ENCODE measurements at places on chromosomes 11 and 22. TPM values are rescaled to one million over a fixed set of nuclear protein-coding genes. Genes with fewer than 3 reads are reported as not detected.

- peak; percentile 75 for DNase-seq
These were observed 486 bp downstream of the CLMP start for GRCh38 chr11:123194337-123195187.

GRCh38 chr11:120331301-120331996, 4.8 kb upstream of the ARHGEF12 start:
- DNase-seq = no peak

- no peak for DNase-seq
These were observed 2.8 kb downstream of the EHBP1L1 start for GRCh38 chr11:65578667-65579066.

GRCh38 chr11:112564228-112564955, 303.7 kb upstream of the PLET1 start:
- no peak for DNase-seq

- peak; percentile 58 for DNase-seq
These were observed 12.5 kb upstream of the CCDC117 start for GRCh38 chr22:28759861-28760560.

DNA sequence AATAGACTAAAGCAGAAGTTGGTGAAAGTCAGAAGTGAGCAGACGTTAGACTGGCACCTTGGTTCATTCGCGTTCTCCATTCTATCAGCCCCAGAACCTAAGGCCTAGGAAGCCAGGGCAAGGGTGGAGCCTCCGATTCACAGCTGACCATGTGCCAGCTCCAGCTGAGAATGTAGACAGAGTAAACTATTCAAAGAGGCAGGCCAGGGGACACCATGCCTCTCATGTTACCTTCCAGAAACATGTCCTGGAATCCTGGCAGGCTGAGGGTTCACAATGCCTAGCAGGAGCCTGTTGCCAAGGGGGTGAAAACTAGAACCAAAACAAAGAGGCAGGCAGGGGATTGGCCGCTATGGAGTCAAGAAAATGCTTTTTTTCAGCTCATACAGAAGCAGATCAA, 224.4 kb upstream of the POU2AF2 start:
- no peak for DNase-seq

- DNase-seq = no peak
These were observed 141.9 kb downstream of the TMEM135 start for GRCh38 chr11:87179621-87180020.

DNA sequence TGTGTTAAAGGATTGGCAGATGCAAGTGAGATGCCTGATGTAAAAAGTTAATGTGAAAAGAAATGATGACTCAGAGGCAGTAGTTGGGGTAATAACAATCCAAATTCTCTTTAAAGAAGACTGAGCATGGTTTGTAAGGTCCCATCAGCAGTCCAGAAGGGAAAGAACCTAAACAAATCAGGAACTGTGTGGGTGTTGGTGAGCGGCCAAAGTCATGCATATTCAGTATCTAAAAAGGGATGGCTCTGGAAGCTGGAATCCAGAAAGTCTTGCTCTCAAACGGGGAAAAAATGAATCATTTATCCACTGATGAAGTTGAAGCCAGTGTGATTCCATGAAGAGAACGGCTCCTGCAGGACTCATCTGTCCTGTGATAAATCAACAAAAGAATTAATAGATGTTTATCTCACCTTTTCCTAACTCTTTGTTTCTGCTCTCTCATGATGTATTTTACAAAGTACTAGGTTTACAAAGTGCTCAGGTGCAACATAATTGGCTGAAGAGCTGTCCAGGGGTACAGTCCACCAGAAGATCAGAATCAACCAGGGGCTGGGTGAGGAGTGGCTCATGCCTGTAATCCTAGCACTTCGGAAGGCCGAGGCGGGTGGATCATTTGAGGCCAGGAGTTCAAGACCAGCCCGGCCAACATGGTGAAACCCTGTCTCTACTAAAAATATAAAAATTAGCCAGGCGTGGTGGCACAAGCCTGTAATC, 20.5 kb upstream of the SORL1-AS1 start:
- DNase-seq = no peak

GRCh38 chr22:26271427-26271826, 102.2 kb downstream of the SEZ6L start:
- no peak for DNase-seq

- no peak for DNase-seq
These were observed 599.2 kb upstream of the LUZP2 start for GRCh38 chr11:23897453-23898286.

DNA sequence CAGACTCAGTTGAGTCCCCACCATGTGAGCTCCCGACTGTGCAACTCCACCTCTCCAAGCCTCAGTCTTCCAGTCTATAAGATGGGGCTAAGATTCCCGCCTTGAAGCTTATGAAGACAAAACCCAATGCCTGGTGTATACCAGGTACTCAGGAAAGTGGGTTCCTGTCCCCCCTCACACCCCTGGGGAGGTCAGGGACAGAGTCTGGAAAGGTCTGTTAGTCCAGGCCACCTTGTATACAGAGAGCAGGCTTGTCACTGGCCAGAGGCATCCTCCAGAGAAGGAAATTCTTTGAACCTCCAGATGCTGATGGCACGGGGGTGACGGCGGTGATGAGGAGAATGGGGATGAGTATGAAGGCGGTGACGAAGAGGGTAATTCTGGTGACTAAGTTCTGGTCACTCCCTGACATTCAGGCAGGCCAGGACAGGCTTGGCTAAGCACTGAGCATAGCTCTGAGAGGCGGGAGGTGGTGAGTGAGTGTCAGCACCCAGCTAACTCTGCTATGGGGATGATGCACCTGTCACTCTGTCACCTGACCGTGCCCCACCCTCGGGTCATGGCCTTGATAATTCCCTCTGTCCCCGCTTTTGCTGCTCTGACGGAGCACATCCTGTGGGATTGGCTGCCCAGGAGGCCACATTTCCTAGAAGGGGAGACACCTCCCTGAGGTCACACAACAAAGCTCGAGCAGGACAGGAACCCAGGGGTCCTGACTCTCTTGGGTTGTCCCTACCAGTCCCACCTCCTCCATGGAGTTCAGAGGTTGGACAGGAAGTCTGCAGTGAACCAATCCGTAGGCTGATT, 30.9 kb upstream of the CSNK1E start:
- no peak for DNase-seq

GRCh38 chr11:46369458-46370152, 11.9 kb upstream of the MDK start:
- peak; percentile 91 for DNase-seq

DNA sequence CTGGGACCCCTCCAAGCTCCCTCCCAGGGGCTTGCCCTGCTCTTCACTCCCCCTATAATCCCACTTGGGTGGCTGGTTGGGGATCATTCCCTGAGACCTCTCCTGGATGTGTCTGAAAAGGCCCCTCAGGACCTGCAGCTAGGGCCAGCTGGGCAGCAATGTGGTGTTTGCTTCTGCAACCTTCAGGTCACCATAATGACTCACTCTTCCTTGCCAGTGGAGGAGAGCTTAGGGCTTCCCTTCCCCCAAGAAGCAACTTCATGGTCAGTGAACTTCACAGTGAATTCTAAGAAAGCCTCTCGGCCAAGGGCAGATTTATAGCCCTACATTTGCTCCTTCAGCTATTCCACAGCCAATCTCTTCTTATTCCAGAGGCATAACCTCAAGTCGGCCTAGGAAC, 45.1 kb upstream of the TSPAN18 start:
- no peak for DNase-seq

Gene NRXN2
- 4.8 TPM for total RNA-seq

Gene PRR33
- total RNA-seq = not detected

Gene CATSPERZ
- total RNA-seq = 1.3 TPM

Gene RAG2
- not detected for total RNA-seq

Gene SLC43A1
- 16.3 TPM for total RNA-seq

Gene HEPACAM
- total RNA-seq = not detected

Gene RGL4
- total RNA-seq = not detected

Gene XKR3
- not detected for total RNA-seq

Gene PLAAT3
- total RNA-seq = 188 TPM
